NCI-H2029 (cell line): ENCODE measurements at places on chromosomes 13 and 19.

DNA sequence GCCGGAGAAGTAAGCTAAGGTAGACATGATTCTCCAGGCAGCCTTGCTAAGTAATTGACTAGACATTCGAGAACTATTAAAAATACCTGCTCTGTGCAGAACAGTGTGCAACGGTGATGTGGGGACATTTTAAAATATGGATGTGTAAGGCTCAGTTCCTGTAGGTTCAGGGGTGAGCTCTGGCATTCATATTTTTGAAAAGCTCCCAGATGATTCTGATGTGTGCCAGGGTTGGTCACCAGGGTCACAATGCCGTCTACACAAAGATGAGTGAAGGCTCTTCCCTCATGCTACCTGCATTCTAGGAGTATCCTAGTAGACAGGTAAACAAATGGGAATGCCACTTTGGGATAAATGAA lies 702 bp upstream of the EPSTI1 start:
- DNase-seq: no peak

DNA sequence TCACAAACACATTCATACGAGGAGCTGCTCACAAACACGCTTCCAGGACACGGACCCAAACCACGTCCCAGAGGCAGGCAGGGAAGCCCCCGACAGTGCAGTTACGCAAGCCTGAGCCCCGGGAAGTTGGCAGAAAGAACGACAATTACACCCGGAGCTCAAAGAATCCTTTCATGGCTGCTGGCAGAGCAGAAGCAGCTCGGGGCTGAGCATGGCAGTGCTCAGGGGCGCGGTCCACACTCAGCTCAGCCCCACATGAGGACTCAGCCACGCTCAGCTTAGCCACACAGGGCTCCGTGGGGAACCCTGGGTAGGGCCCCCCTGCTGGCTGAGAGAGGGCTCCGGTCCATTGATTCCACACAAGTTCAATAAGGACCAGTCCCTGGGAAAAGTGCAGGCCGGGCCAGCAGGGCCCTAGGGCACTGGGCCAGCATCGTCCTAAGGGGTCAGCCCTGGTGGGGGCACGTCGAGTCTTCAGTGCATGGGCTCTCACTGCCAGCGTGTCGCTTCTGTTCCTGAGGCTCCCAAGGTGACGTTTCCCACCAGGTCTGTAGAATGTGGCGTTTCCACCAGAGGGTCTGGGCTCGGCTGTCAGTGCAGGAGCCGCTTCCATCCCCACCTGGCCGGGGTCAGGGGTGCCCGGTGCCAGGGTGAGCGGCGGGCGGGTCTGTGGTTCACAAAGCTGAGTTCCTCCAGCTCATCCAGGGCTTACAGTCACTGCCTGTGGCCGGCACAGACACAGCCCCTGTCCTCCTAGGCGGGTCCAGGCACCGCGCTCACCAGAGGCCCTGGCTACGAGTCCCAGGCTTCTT lies 23.1 kb downstream of the GAS6 start:
- DNase-seq: no peak

GRCh38 chr13:29569253-29570050 lies 26.0 kb downstream of the SLC7A1 start:
- DNase-seq: no peak

DNA sequence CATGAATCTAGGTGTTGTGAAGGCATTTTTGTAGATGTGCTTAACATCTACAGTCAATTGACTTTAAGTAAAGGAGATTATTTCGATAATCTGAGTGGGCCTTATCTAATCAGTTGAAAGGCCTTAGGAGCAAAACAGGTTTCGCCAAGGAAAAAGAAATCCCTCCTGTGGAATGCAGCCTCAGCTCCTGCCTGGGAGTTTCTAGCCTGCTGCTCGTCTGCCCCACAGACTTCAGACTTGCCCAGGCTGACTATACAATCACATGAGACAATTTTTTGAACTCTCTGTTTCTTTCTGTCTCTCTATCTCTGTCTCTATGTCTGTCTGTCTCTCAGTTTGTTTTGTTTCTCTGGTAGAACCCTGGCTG lies 312.5 kb downstream of the OLFM4 start:
- no peak for DNase-seq

GRCh38 chr13:103671547-103671946 lies 605.3 kb upstream of the SLC10A2 start:
- DNase-seq: no peak

GRCh38 chr13:72180253-72180952 lies 313.4 kb upstream of the DACH1 start:
- DNase-seq: no peak

DNA sequence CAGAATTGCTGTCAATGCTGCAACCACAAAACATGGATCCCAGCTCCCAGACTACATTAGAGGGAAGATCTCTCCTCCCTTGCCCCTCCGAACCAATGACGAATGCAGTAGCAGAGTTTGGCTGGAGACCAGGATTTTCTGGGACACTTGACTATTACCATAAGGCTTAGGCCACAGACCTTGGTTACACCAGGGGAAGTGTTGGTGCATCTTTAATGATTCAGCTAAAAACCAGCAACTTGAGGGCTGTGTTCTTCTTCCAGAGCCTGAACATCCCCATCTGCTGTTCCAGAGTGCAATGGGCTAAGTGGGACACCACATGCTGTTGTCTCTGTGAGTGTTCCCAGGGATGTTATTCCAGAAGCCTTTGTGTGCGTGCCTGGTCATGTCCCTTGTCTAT lies 528.2 kb downstream of the LMO7 start:
- no peak for DNase-seq

GRCh38 chr13:46909042-46909441 lies 12.2 kb upstream of the HTR2A start:
- DNase-seq: no peak

GRCh38 chr19:36745870-36746269 lies 26.7 kb downstream of the ZNF850 start:
- no peak for DNase-seq
